H9 (cell line): ENCODE measurements at places on chromosomes 11 and 22. TPM values are rescaled to one million over a fixed set of nuclear protein-coding genes. Genes with fewer than 3 reads are reported as not detected.
A peak's percentile ranks its signal among the peaks of the same experiment; 100 is the strongest.

DNA sequence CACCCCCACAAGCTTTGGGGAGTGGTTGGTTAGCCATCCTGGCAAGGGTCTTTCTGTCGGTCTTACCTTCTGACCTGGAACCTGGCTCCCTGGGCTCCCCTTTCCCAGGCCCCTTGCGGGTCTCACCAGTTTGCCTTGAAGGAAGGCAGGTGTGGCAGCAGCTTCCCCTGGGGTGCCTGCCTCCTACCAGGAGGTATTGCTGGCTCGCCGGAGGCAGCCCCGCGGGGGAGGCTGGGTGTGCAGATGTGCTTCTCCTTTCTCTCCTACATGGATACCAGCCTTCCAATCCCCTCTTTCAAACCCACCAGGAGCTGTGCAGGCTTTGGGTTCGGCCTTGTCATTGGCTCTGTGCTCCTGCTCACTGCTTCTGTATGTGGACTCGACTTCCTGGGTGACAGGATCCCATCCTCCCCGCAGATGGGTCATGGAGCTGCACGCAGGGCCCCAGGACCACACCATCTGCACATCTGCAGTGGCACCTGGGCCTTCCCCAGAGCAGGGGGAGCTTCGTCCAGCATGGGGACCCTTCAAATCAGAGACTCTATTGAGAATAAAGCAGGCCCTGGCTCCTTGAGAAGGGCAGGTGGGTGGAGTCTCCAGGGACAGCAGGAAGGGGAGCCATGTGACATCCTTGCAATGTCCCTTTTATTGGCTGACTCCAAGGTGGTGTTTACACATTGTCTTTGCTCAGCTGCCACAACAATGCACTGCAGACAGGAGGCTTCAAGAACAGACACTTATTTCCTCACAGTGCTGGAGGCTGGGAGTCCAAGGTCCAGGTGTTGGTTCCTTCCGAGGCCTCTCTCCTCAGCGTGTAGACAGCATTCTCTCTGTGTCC is 592.0 kb downstream of the BRD1 start:
- peak; percentile 34 for DNase-seq

DNA sequence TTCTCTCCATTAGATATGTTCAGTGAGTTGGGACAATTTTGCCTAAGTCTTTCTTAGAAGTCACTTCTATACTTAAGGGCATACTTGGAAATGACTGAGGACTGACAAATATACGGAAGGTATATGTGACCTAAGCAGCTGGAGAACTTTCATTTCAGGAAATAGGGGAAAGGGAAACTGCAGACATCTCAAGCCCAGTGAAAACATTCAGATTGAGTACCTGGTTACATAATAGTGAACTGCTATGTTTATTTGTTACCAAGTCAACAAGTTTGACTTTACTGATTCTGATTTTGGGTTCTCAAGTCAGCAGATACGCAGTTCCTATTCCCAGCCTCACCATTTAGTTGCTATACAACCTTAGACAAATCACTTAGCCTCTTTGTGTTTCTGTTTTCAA is 1173.9 kb downstream of the LRRC4C start:
- DNase-seq, result no peak

DNA sequence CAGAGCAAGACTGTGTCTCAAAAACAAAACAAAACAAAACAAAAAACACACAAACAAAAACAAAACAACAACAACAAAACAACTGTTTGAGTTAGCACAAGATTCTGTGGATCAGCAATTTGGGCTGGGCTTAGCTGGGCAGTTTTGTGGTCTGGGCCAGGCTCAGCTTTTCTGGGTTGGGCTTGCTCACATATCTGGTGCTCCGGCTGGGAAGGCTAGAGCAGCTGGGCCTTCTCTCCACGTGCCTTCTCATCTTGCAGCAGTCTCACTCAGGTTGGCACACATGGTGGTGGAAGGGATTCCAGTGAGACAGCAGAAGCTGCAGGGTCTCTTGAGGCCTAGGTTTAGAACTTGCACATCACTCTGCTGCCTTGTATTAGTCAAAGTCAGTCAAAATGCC is 35.7 kb downstream of the EIF3F start:
- DNase-seq, result peak; percentile 15

OR4D5 gene
- total RNA-seq, result not detected in 2 replicates

EFCAB6 gene
- total RNA-seq, result 0.20 and 0.31 TPM in 2 replicates
